Stimulated activated CD4-positive, alpha-beta T cell treated with anti-CD3 and anti-CD28 coated beads, Interleukin-12 subunit alpha, Interleukin-12 subunit beta, amount 100 ng/mL, for 4 hours (primary cell): ENCODE measurements at places on chromosomes 7 and 10.
A peak's percentile ranks its signal among the peaks of the same experiment; 100 is the strongest.

DNA sequence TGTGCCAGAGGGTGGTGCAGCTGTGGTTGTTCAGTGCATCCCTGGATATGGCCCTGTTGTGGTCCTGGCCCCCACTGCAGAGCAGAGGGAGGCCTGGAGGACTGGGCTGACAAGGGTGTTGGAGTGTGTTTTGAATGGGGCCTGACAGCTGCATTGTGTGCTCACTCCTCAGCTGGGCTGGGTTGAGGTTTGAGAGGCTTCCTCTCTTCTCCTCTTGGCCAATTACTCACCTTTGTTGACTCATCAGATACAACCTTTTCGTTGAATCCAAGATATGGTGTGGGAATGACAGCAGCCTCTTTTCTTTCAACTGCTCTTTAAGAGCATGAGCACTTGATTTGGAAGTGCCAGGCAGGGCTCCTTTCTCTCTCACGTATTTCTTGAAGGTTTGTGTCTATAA lies 228.5 kb upstream of the COBL start:
- no peak for DNase-seq

DNA sequence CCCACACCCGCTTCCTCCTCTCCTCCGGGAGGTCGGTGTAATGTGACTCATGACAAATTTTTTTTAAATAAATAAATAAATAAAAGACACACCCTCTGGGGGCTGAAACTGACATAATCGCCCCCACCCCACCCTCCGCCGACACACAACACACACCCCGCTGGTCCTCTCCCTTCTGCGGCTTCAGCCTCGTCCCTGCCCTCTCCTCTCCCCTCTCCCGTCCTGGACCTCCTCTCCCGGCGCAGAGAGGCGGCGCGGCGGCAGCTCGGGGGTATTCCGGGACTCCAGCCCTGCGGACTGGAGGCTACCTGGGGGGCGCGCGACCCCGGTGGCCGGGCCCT lies 686 bp downstream of the ABI1 start:
- DNase-seq: peak; percentile 36

DNA sequence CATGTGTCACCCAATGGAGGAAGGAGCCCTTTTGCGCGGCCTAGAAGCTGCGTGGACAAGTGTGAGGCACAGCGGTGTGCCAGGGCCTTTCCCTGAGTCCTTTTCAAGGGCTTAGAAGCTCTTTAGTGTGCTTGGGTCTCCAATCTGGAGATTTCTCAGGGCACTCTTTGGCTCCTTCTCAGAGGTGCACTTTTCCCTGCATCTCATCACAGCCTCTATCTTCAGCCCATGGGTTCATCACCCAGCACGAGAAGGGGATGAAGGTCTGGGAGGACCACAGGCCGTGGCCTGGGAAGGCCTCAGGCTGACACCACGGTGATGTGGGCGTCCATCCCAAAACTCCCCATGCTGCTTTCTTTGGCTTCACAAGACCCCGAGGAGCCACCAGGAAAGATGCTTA lies 233.4 kb downstream of the TEX36 start:
- DNase-seq: no peak

DNA sequence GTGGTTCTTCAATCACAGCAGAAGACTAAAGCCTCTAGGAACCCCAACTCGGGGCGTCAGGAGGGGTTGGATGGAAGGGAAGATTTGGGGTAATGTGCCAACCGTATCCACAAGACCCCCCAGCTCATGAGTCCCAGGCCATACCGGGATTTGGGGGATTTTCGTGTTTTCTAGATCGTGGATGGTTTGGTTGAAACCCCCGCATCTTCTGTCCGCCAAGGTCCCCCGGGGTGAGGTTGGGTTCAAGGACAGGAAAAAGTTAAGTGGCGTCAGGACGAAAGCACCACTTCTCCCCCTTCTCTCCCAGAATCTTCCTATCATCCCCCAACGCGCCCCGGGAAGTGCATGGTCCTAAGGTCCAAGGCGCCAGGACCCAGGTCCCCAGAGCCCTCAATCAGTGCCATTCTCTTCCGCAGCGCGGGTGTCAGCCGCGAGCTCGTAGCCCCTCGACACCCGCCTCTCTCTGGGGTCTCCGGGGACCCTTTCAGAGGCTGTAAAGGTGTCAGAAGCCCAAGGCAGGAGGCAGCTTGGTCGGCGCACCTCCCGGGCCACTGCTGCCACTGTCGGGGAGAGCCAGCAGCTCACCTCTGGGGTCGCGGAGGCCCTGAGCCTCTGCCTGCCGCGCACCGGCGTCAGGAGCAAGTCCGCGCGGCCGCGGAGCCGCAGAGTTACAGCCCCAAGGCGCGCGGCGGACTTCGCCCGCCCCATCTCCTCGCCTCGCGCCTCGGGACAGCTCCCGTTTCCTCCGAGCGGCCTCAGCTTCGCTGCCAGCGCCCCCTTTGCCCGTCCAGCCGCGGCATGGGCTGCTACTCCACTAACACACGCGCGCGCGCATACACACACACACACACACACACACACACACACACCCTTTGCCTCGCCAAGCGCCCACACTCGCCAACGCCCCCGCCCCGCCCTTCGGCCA lies 1.5 kb downstream of the MKX start:
- DNase-seq: peak; percentile 18

- DNase-seq: peak; percentile 43
Measured at GRCh38 chr7:50092579-50093491, at the start of gene ZPBP. TSS of gene ZPBP (minus strand) at chr7:50093246. CDS start at chr7:50093194, 52 bp downstream.

DNA sequence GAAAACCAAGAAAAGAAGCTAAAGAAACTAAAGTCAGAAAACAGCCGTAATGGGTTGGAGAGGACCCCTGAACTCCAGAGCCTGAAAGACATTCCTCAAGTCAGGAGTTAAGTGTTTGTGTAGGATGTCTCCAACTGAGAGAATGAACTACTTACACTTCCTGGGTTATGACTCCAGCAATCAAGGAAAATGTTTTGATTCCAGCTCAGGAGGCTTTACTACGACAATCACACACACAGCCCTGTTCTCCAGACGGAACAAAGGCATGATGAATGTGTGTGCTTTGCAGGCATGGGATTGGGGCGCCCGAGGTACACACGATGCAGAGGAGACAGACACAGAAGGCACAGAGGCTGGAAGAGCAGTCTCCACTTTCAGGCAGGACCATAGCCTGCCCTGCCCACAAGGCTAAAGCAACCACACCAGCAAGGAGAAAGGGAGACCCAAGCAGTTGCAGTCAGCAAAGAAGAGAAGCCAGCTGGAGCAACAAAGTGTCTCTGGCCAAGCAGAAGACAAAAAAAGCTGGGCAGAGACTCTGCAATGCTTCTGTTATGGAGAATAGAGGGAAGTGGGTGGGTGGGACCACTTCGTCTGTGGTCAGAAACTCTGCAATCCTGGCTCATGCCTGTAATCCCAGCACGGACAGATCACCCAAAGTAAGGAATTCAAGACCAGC lies 89.1 kb downstream of the GRB10 start:
- DNase-seq: no peak

GRCh38 chr7:101964680-101965452 lies 147.4 kb downstream of the CUX1 start:
- no peak for DNase-seq

GRCh38 chr10:132572545-132572937 lies 35.0 kb downstream of the INPP5A start:
- DNase-seq: no peak

DNA sequence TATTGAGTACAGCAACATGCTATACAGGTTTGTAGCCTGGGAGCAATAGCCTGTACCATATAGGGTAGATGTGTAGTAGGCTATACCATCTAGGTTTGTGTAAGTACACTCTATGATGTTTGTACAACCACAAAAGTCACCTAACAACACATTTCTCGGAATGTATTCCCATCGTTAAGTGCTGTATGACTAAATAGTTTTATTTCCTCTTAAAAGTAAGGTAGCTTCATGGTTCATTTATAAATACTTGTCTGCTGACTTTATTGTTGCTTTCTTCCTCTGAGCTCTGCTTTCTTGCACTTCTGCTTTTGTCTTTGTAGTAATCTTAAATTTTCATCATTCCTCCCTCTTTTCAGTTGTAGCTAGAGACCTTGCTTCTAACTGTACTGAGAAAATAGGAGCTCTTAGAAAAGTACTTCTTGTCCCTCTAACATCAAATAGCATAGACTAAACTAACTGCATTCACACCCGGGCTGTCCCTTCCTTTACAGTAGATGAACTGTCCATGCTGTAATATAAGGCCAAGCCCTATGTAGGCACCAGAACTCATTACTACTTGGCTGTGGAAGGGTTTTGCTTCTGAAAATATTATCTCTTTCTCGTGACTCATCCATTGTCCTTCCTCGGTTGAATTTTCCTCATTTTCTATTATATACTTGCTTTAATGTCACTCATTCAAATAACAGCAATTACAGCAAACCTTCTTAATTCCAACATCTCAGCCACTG lies 55.4 kb upstream of the FAM3C start:
- DNase-seq: no peak

DNA sequence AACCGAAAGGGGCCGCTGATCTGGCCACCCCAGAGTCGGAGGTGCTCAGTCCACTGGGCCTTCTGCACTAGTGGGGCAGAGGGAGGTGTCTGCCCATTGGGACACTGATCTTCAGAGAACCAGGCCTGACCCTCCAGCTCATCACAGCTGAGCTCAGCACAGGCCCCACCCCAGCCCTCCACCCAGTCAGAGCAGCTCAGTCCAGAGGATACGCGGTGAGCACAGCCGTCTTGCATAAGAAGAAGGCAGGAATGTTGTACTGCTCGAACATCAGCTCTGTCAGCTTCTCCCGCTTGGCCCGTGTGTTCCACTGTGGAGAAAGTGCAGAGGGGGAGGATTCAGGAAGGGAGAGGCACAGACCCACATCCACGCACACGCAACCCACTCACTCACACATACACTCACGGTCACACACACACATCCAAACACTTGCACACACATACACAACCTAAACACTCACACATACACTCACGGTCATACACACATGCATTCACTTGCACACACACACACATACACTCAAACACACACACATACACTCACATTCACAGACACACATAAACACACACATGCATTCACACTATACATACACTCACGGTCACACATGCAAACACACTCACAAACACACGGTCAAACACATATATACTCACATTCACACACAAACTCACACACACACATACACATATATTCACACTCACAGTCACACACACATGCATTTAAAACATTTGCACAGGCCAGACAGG lies 6.3 kb downstream of the ACTL6B start:
- no peak for DNase-seq

- no peak for DNase-seq
Measured at GRCh38 chr10:120732067-120732466, 119.1 kb upstream of the WDR11 start.

DNA sequence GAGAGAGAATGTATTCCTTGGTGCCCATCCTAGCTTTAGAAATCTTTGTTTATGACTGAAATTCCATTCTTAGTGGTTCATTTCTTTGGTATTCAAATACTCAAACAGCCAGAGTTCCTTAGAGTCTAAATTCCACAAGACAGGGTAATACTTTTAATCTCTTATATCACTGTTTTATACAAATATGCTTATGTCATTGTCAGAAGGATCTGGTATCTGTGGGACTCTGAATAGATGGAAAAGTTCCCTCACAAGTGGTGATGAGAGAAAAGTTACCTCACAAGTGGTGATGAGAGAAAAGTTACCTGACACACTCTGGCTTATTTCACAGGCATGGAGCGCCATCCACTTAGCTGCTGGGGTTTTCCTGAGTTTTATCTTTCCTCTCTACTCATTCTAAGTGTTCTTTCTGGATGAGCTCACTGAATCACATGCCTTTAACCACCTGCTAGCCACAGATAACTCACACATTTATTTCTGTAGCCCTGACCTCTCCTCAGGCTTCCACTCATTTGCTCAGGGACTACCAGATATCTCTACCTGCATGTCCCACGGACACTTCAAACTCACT lies 784.0 kb downstream of the SUGCT start:
- no peak for DNase-seq

GRCh38 chr7:50293509-50294179 lies 10.9 kb upstream of the IKZF1 start:
- no peak for DNase-seq

GRCh38 chr10:133391761-133392518 lies 2.0 kb upstream of the MTG1 start:
- DNase-seq: no peak

- DNase-seq: no peak
Measured at GRCh38 chr10:5284311-5285057, 80.3 kb upstream of the UCN3 start.

- DNase-seq: no peak
Measured at GRCh38 chr7:7704867-7705266, 13.5 kb downstream of the RPA3 start.

- DNase-seq: peak; percentile 17
Measured at GRCh38 chr10:63976538-63976937, 455.3 kb downstream of the REEP3 start.

GRCh38 chr7:134783294-134784069 lies 4.0 kb downstream of the CALD1 start:
- no peak for DNase-seq

DNA sequence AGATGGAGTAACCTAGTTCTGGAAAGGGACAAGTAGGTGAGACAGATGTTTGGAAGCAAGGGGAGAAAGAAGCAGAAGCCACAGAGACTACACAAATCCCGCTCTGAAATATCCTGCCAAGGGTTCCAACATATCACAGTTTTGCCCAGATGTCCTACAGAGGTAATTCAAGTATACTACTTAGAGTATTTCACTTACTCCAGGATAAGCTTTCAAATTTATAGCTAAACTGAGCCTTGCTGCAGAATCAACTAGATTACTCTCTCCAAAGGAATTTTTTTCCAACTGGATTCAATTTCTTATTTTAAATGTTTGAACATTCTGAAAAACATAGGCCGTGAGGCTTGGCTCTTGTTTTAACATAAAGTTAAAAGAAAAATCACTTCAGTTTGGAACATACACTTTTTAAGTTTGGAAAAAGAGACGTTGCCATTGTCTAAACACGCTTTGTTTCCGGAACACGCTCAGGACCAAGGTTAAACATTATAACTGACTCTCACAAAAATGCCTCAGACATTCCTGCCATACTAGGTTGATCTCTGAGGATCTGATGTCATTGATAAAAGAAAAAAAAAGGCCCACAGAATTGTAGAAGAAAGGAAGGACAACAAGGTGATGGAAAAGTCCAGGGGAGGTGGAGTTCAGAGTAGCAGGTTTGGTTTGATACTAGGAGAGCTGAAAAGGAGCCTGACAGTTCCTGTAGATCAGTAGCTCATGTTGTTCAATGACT lies 74.8 kb downstream of the FAM185A start:
- no peak for DNase-seq

GRCh38 chr10:107856047-107856315 lies 691.5 kb upstream of the SORCS1 start:
- no peak for DNase-seq

GRCh38 chr7:112385516-112385915 lies 64.7 kb upstream of the IFRD1 start:
- DNase-seq: no peak

- DNase-seq: no peak
Measured at GRCh38 chr7:106962751-106963150, 81.8 kb upstream of the PRKAR2B start.

GRCh38 chr7:94412762-94413322 lies 18.1 kb downstream of the COL1A2 start:
- DNase-seq: no peak

- no peak for DNase-seq
Measured at GRCh38 chr7:31228957-31229356, 111.6 kb downstream of the NEUROD6 start.
